Adipocyte (in vitro differentiated cells): ENCODE measurements at places on chromosomes 1 and 21.

DNA sequence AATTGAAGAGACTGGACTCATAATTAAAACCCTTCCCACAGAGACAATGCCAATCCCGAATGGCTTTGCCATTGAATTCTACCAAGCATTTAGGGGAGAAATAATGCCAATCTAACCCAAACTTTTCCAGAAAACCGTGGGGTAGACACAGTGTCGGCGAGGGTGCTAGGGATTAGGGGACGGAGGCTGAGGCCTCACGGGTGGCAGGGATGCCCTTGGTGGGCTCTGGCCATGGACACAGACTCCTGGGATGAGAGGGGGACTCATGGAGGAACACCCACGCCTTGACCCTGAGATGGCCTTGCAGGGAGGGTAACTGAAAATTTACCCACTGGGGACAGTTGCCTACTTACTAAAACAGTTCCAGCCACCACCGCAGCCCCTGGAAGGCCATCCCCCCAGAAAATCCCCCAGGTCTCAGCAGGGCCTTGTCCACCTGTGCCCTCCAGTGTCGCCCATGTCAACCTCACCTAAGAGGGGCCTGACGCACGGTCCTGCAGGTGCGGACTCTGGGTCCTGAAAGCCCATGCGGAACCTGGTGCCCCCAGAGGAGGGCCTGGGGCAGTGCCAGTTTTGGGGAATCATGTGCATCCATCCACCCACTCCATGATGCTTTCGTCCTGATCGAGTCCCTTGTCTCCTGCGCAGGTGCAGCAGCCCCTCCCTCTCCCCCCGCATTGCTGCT is 1.9 kb downstream of the KRTAP10-5 start:
- DNase-seq, result no peak

DNA sequence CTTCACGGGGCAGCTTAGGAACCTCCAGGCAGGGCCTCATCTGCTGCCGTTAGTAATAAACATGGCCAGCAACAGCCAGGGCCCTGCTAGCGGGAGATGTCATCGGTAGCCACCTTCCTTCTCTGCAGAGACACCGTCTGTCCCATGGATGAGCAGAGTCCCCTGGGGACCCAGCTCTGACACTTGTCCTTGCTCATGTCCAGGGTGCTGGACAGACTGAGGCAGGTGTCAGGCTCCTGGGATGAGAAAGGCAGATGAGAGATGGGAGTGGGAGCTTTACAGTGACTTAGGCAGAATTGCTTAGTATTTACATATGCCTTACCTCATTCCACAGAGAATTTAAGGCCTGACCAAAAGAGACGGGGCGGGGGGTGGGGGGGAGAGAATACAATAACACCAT is 25.0 kb downstream of the CAPN2 start:
- no peak for DNase-seq

- no peak for DNase-seq
Measured at GRCh38 chr1:156803086-156803851, 13.4 kb downstream of the SH2D2A start.

DNA sequence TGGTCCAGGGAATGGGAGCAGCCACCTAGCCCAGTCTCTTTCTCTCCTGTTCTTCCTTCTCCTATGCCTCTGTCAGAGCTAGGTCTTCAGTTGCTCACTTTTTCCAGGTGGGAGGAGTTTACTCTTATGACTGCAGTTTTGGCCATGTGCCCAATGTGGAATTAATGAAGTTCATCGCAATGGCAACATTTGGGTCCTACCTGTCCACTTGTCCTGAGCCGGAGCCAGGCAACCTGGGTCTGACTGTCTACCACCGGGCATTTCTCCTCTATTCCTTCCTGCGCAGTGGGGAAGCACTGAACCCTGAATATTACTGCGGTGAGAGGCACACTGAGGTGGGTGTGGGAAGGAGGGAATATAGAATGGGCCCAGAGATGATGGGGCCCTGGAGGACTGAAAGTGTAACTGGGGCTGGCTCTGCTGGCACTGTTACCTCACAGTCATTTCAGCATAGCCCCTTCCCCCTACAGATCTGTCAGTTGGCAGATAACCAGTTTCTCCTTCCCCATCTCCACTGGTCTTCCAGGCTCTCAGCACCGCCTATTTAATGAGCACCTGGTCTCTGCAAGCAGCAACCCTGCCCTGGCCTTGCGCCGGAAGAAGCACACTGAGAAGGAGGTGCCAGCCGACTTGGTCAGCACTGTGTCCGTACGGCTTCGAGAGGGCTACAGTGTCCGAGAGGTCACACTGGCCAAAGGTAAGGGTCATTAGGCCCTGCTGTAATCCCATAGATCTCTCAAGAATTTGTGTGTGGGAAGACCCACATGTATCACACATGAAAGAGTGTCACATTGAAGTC is 30.1 kb downstream of the SZT2 start:
- no peak for DNase-seq
